ENCODE measurements at places on chromosomes 5 and 9. TPM values are rescaled to one million over a fixed set of nuclear protein-coding genes. Genes with fewer than 3 reads are reported as not detected.

The PCDHB16 gene
- not detected for polyA plus RNA-seq

The EPB41L4B gene
- polyA plus RNA-seq: not detected

The GAPVD1 gene
- polyA plus RNA-seq: 18.1 TPM

The HMCN2 gene
- polyA plus RNA-seq: not detected

The BSPRY gene
- polyA plus RNA-seq: 1.9 TPM

The ENC1 gene
- polyA plus RNA-seq: 12.7 TPM

The LCN15 gene
- not detected for polyA plus RNA-seq

The NME5 gene
- not detected for polyA plus RNA-seq

- no peak for DNase-seq
- no peak overlapping the region for H3K27ac ChIP-seq
- H3K36me3 ChIP-seq: no peaks in the 10 kb centered on the region
- no peaks in the 10 kb centered on the region for H3K4me1 ChIP-seq
Measured at GRCh38 chr5:5671823-5672222, 249.3 kb downstream of the ICE1 start.

DNA sequence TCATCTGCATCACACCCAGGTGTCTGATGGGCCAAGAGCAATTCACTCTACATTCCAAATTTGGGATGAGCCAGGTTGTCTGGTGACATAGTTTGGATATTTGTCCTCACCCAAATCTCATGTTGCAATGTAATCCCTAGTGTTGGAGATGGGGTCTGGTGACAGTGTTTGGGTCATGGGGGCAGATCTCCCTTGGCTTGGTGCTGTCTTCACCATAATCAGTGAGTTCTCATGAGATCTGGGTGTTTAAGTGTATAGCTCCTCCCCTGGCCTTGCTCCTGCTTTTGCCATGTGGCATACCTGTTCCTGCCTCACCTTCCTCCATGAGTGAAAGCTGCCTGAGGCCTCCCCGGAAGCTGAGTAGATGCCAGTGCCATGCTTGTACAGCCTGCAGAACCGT is 7.4 kb upstream of the SIL1 start:
- H3K4me3 ChIP-seq: no peak overlapping the region
- no peak overlapping the region for H3K27ac ChIP-seq
- H3K27me3 ChIP-seq: no peaks in the 10 kb centered on the region
- no peaks in the 10 kb centered on the region for H3K36me3 ChIP-seq
- no peaks in the 10 kb centered on the region for H3K4me1 ChIP-seq

- H3K27ac ChIP-seq: no peak overlapping the region
- no peak for DNase-seq
- no peaks in the 10 kb centered on the region for H3K36me3 ChIP-seq
- H3K4me1 ChIP-seq: no peaks in the 10 kb centered on the region
Measured at GRCh38 chr5:82984786-82985735, 92.1 kb downstream of the TMEM167A start.

- H3K27me3 ChIP-seq: peaks cover 2% of the 10 kb centered on the region
- no peak overlapping the region for H3K4me3 ChIP-seq
- no peaks in the 10 kb centered on the region for H3K36me3 ChIP-seq
- DNase-seq: no peak
- no peaks in the 10 kb centered on the region for H3K4me1 ChIP-seq
Measured at GRCh38 chr5:72455476-72455875, 51.7 kb downstream of the ZNF366 start.

GRCh38 chr5:151584057-151584937 is 6.8 kb downstream of the FAT2 start:
- DNase-seq: no peak
- H3K36me3 ChIP-seq: no peaks in the 10 kb centered on the region
- H3K4me1 ChIP-seq: no peaks in the 10 kb centered on the region
- peaks cover 6% of the 10 kb centered on the region for H3K27me3 ChIP-seq

- no peak for DNase-seq
- H3K27me3 ChIP-seq: peaks cover 5% of the 10 kb centered on the region
- H3K36me3 ChIP-seq: no peaks in the 10 kb centered on the region
- H3K27ac ChIP-seq: no peak overlapping the region
Measured at GRCh38 chr5:175731756-175732465, 74.0 kb downstream of the HRH2 start.

GRCh38 chr5:140189977-140190871 is 15.2 kb downstream of the CYSTM1 start:
- peaks cover 14% of the 10 kb centered on the region for H3K4me1 ChIP-seq
- no peak overlapping the region for H3K27ac ChIP-seq
- H3K4me3 ChIP-seq: no peak overlapping the region
- no peak for DNase-seq
- H3K27me3 ChIP-seq: peaks cover 5% of the 10 kb centered on the region
- H3K36me3 ChIP-seq: no peaks in the 10 kb centered on the region

GRCh38 chr9:136867480-136867879 is 1.4 kb upstream of the EDF1 start:
- H3K36me3 ChIP-seq: peaks cover 4% of the 10 kb centered on the region
- H3K4me1 ChIP-seq: peaks cover 25% of the 10 kb centered on the region
- no peak for DNase-seq
- H3K27ac ChIP-seq: no peak overlapping the region
- peaks cover under 1% of the 10 kb centered on the region for H3K27me3 ChIP-seq

GRCh38 chr5:156647034-156647451 is 203.1 kb upstream of the PPP1R2B start:
- H3K4me1 ChIP-seq: no peaks in the 10 kb centered on the region
- peaks cover 6% of the 10 kb centered on the region for H3K36me3 ChIP-seq
- H3K4me3 ChIP-seq: no peak overlapping the region

DNA sequence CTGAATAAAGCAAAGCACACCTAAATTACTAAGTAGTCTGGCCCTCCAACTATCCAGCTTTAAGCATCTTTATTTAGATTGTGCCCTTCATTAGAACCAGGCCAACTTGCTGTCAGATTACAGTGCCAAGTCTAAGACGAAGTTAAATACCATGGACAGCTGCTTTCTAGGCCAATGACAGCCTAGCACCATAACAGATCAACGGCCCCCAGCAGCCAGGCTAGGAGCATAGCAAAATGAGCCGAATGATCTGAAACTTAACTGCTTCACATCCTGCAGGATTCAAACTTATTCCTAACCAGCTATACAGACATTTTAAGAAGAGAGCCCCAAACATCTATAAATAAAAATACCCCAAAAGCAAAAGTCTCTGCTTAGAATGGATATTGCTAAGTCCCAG is 6.8 kb downstream of the SLC24A2 start:
- H3K27ac ChIP-seq: no peak overlapping the region

DNA sequence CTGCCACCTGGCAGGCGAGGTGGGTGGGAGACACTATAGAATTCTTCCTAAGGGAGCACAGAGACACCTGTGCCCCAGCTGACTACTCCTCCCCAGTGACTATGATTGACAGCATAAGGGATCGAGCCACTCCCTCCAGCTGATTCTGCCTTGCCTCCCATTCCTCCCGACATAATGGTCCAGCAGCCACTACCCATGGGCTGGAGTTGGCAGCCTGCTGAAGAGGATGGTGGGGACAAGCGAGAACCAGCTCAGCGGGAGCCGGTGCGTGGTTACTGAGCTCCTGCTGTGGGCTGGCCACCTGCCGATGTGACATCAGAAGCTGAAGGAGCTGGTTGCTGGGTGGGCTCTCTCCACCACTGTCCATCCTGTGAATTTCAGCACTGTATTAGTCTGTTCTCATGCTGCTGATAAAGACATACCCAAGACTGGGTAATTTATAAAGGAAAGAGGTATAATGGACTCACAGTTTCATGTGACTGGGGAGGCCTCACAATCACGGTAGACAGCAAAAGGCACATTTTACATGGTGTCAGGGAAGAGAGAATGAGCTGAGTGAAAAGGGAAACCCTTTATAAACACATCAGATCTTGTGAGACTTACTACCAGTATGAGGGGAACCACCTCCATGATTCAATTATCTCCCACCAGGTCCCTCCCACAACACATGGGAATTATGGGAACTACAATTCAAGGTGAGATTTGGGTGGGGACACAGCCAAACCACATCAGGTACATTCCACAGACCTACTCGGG is 12.1 kb upstream of the NCS1 start:
- no peak overlapping the region for H3K4me3 ChIP-seq
- no peak overlapping the region for H3K27ac ChIP-seq
- no peaks in the 10 kb centered on the region for H3K27me3 ChIP-seq
- H3K4me1 ChIP-seq: no peaks in the 10 kb centered on the region
- no peaks in the 10 kb centered on the region for H3K36me3 ChIP-seq
- no peak for DNase-seq

GRCh38 chr5:173627860-173628392 is 11.5 kb upstream of the BOD1 start:
- no peaks in the 10 kb centered on the region for H3K4me1 ChIP-seq
- DNase-seq: no peak

- H3K27me3 ChIP-seq: no peaks in the 10 kb centered on the region
- H3K4me3 ChIP-seq: peak overlapping the region; percentile 54
- no peak for DNase-seq
- H3K36me3 ChIP-seq: no peaks in the 10 kb centered on the region
Measured at GRCh38 chr5:14221732-14222131, 78.6 kb downstream of the TRIO start.

DNA sequence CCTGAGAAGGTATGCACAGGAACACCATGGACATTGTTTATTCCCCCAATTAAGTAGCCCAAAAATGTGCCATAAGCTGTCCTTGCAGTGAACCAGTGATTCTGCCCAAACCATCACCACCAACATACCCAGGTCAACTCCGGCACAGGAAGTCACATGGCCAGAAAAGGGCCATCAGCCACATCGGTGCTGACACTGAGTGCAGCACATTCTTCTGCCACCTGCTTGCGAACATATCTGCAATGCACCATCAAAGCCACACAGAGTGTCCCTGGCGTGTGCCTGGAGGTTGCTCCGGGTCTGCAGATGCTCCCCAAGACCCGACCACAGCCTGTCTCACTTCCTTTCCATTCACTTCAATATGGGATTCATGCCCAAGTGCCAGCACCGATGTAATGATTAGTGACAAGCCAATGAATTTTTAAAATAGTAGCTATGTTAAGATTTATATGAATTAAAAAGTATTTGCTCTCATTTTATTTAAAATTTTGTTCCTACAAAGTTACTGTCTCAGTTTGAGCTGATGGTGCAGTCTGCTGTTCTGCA is 37.6 kb downstream of the SYK start:
- H3K4me3 ChIP-seq: peak overlapping the region; percentile 62
- DNase-seq: peak; percentile 30
- peak overlapping the region; percentile 77 for H3K27ac ChIP-seq
- H3K36me3 ChIP-seq: no peaks in the 10 kb centered on the region

GRCh38 chr5:76556511-76557221 is 66.5 kb downstream of the F2RL2 start:
- peak overlapping the region; percentile 88 for H3K27ac ChIP-seq
- no peak for DNase-seq
- H3K36me3 ChIP-seq: no peaks in the 10 kb centered on the region
- H3K4me1 ChIP-seq: peaks cover 97% of the 10 kb centered on the region
- peak overlapping the region; percentile 13 for H3K4me3 ChIP-seq

GRCh38 chr5:92207151-92207550 is 824.0 kb upstream of the ARRDC3 start:
- DNase-seq: no peak
- H3K4me3 ChIP-seq: no peak overlapping the region
- no peak overlapping the region for H3K27ac ChIP-seq
- no peaks in the 10 kb centered on the region for H3K4me1 ChIP-seq
- peaks cover 4% of the 10 kb centered on the region for H3K36me3 ChIP-seq

- H3K36me3 ChIP-seq: no peaks in the 10 kb centered on the region
- H3K27me3 ChIP-seq: peaks cover 2% of the 10 kb centered on the region
- H3K27ac ChIP-seq: peak overlapping the region; percentile 82
Measured at GRCh38 chr9:71891557-71892189, 19.3 kb downstream of the ABHD17B start.

DNA sequence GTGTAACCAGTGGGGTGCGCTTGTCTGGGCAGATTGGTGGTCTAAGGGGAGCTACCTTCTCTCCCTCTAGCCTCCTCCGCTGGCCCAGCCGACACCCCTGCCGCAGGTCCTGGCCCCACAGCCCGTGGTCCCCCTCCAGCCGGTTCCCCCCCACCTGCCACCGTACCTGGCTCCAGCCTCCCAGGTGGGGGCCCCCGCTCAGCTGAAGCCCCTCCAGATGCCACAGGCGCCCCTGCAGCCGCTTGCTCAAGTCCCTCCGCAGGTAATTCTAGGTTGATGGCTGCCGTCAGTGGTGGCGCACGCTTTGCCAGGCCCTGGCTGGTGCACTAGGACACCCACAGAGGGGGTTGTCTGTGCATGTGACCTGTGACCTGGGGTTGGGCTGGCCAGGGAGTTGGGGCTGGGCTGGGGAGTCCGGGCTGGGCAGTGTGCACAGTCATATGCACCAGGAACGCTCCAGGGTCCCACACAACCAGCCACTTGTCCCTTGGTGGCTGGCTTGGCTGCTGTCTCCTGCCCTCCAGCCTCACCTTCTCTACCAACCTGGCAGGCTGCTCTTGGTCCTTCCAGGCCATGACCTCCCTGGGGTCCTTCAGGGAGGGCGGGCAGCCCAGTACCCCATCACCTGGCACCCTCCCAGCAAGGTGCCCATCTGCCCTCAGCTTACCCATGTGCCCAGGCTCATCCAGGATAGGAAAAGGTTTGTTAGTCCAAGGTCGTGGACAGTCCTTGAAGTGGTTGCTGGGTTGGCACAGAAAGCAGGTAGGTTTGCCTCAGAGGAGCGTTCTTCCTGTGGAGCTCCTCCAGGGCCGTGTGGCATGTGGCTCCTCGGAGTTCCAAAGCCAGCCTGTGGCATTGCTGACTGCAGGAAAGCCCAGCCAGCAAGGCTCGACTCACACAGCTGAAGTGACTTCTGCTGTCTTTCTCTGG is 73.2 kb downstream of the WNK2 start:
- no peak overlapping the region for H3K4me3 ChIP-seq
- no peaks in the 10 kb centered on the region for H3K27me3 ChIP-seq
- DNase-seq: no peak
- H3K4me1 ChIP-seq: no peaks in the 10 kb centered on the region
- H3K36me3 ChIP-seq: no peaks in the 10 kb centered on the region

DNA sequence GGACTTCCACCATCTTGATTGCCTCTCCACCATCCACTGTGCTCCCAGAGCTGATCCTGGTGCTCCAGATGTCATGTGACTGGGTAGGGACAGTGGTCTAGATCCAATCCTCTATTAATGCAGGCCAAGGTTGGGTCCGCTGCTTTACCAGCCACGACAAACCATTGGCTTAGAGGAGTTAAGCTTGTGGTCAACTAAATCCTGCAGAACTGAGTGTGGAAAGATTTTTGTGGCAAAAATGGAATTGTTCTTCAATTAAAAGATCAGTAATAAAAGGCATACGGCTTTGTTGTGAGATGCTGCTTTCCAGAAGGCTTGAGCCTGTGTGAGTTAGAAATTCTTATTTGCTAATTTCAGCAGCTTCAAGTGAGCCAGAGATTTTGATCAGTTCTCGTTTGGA is 30.7 kb downstream of the SLC1A3 start:
- no peak for DNase-seq
- no peaks in the 10 kb centered on the region for H3K4me1 ChIP-seq
- H3K27me3 ChIP-seq: peaks cover 1% of the 10 kb centered on the region
- H3K4me3 ChIP-seq: no peak overlapping the region
- no peaks in the 10 kb centered on the region for H3K36me3 ChIP-seq

GRCh38 chr9:80351612-80352011 is 779.8 kb downstream of the TLE4 start:
- H3K27ac ChIP-seq: no peak overlapping the region
- DNase-seq: no peak
- no peaks in the 10 kb centered on the region for H3K36me3 ChIP-seq
